ENCODE measurements at places on chromosomes 11 and 22.

DNA sequence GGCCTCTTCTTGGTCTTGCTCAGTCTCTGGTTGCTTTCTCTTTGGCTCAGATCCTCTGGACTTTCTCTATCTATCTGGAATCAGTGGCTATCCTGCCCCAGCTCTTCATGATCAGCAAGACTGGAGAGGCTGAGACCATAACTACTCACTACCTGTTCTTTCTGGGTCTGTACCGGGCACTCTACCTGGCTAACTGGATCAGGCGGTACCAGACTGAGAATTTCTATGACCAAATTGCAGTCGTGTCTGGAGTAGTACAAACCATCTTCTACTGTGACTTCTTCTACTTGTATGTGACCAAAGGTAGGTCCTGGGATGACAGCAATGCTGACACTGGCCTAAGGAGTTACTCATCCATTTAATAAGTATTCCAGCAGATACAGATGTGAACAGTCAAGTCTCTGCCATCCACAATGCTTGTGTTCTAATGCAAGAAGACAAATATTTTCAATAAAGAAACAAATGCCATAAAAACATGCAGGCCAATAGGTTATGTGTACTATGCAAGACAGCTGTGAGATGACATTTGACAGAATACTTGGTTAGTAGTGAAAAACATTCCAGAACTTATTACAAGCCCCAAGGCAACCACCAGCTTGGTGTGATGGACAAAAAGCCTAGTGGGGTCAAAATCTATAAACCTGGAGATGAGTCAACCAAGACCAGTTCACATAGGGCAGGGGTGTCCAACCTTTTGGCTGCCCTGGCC is 13.4 kb downstream of the KDELR3 start:
- no peak for DNase-seq

- DNase-seq, result no peak
Observed at GRCh38 chr22:20749453-20749852, 24.5 kb upstream of the SERPIND1 start.

DNA sequence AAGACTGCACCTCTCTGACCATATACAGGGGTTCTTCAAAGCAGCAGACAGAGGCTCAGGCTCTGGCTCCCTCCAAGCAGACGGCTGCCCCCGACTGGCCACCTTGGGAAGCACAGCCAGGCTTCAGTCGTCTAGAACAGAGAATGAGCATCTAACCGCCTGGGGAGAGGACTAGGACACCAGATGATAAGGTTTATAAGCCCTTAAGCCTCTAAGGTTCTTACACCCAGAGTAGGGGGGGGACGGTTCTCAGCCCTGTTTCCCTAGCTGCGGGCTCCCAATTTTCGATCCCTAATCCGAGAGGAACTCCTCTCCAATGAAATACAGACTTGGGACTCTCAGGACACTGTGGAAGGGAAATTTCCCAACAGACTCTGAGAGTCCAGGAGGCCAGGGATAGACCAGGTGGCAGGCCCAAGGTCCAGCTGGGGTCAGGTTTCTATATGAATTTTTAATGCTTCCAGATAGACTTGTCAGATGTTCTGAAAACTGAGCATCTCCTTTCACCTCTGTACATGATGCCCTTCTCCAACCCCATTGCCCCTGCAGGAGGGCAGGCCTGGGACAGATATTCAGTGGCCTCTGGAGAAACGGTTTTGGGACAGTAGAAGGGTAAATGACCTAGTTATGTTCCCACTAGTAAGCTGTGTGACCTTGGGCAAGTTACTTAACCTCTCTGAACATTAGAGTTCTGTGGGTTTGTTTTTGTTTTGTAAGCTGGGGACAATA is 20.2 kb downstream of the RTN4RL2 start:
- DNase-seq, result no peak

DNA sequence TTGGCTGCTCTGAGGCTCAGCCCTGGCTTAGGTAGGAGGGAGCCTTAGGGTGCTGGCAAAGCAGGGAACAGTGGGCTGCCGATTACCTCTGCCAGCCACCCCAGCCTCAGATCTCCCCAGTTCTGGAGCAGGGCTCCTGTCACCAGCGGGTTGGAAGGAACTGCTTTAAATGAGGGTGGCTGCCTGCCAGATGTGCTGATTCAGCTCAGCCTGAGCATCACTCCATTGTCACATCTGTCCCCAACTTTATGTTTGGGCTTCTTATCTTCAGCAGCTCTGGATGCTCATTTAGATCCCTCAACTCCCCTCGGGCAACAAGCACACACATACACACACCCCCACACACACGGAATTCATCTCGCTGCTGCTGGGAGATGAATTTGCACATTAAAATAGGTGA is 16.9 kb upstream of the ANKK1 start:
- DNase-seq, result peak; percentile 32

DNA sequence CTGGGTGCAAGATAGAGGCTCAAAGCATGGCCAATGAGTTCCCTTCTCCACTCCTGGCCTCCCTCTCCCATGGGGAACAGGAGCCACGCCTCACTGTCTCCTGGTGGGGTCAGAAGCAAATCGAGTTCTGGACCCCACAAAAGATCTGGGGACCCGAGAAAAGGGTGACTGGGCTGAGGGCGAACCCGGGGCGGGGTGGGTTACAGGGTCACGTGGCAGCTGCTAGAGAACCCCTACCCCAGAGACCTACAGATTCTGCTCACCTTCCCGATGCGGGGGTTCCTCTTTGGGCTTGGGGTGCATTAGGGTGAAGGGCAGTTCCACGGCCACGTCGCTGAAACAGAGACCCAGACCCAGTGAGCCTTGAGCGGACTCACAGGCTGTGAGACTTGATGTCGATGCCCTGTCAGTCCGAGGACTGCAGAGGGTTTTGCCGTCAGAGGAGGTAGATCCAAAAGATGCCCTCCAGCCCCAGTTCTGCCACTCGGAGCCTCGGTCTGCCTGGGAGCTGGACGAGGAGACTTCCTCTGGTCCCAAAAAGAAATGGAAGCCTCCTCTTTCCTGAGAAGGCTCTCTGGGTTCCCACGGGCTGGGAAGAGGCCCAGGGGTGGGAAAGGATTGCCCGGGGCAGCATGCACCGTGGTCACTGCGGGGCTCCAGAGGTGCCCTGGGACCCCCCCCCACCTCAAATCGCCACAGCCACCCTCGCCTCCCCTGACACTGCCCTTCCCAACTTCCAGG is 28.2 kb downstream of the TPBGL start:
- DNase-seq, result no peak

GRCh38 chr11:91850533-91851275 is 373.9 kb upstream of the FAT3 start:
- peak; percentile 61 for DNase-seq

DNA sequence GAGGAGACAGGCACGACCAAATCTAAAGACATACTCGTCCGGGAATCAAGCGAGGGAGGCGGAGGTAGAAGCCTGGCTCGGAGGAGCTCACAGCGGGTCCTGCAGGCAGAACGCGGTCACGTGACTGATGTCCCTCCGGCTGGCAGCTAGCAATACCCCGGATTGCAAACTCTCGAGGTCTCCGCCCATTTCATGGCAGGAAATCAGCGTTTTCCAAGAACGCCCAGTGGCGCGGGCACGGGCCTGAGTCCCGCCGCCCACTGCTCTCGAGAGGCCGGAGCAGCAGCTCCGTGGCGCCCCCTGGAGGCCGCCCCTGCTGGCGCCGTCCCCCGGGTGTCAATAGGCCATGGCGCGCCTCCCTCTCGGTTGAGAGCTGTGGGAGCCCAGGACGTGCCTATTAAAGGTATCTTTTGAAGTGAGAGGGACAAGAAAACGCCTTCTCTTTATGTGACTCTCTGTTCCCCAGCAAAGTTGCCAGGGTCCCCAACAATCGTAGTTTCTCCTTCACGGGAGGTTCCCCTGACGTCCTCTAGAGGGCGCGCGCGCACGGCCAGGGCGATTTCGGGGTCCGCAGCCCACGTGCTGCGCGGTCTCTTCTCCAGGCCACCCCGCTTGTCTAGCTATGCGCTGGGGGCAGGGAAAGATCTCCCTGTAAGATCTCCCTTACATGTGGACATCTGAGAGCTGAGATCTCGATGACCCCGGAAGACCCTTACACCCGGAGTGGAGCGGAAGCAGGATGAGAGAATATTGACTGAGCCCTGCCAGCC is 37.3 kb upstream of the RBFOX2 start:
- peak; percentile 83 for DNase-seq

DNA sequence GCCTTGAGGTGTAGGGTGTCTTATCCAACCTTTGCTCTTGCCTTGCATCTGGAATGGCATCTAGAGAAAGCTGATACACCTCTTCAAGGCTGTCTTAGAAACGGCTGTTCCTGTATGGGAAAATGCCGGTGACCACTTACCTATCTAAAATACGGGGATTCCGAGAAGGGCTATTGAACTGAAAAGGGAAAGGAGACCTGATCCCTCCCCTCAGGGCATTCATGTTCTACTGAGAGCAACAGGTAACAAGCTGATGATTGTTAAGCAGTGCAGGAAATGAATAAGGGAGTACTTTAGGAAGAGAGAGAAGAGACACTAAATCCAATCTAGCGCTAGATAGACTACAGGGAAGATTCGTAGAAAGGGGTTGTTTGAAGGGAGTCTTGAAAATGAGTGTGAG is 1388.1 kb downstream of the FAM181B start:
- no peak for DNase-seq

- DNase-seq, result peak; percentile 39
Observed at GRCh38 chr11:7321473-7322450, 70.1 kb downstream of the SYT9 start.

DNA sequence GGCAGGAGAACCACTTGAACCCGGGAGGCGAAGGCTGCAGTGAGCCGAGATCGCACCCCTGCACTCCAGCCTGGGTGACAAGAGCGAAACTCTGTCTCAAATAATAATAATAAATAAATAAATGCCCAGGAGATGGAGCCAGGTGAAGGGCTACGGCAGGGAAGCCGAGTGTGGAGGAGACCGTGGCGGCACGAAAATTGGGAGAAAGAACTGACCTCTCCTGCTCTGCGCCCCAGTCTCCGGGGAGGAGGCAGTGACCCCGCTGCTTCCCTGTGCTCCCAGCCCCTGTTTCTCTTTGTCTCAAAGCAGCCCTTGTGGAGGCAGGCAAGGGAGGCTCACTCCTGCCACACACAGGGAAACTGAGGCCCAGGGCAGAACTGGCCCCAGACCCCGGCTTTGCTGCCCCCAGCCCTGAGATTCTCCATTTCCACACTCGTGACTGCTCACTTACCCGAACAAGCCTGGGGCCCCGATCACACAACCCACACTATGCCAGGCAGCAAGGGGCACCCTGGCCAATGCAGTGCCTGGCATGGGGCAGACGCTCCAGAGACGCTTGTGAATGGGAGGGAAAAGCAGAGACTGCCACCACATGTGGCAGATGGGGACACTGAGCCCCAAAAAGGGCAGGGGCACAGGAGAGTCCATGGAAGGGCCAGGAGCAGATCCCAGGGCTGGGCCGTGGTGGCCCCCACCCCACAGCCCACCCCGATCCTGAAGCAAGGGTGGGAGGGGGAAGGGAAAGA is 80.4 kb upstream of the PRR5 start:
- no peak for DNase-seq

DNA sequence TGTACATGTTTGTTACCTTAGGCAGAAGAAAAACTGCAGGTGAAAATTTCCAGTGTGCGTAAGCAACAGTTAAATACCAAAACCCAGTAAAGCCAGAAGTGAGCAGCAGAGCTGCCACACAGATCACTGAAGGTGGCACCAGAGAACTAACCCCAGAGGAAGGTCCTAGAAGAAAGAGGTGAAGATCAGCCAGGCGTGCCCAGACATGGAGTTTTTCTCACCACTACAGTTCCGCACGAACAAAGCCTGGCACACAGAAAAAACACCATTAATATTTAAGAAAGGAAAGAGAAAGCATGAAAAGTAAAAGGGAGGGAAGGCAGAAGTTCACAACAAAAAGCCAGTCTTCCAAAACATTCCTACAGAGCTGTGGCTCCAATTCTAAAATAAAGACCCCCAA is 60.7 kb downstream of the STK33 start:
- no peak for DNase-seq

- DNase-seq, result no peak
Observed at GRCh38 chr22:38453066-38453672, 1.8 kb downstream of the KCNJ4 start.

DNA sequence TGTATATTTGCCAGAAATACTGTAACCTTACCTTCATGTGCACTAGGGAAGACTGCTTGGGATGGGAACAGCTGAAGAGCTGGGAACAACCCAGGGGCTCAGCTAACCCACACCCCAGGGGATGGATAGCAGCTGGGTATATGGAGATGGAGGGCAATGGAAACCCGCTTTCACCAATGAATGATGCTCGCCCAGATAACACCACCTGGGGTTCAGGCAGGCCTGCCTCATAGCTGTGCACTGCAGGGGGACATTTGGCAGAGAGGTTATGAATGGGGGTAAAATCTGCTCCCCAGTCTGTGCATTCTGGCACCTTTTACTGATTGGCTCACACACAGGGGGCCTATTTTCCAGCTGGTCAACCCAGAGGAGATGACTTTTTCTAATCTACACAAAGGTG is 170.7 kb downstream of the CHST1 start:
- DNase-seq, result no peak

DNA sequence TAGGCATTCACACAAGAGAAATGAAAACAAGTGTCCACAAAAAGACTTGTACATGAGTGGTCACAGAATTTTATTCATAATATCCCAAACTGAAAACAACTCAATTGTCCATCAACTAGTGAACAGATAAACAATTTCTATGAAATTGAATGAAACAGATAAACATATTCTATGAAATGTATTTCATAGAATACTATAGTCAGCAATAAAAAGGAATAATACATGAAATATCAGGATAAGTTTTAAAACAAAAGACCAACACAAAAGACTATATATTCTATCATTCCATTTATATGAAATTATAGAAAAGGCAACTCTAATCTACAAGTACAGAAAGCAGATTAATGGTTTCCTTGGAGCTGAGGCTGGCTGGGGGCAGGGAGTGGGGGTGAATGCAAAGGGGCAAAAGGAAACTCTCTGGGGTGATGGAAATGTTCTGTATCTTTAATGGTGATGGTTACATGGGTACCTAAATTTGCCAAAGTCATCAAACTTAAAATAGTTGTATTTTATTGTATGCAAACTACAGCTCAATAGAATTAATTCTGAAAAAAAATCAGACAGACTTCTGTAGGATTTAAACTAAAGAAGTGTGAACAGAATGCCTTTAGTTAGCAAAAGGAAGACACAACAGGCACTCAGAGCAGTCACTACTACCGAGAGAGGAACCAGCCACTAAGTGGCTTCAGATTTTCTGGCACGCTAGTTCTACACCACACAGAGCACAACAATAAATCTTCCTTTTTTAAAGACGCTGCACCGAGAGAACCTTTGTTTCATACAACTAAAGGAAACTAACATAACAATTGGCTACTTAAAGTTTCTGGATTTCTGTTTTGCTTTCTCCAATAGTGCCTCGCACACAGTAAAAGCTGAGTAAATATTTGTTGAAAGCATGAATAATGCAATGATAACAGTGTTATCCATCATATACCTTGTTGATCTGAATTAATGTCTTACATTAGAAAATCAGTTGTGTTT is 15.4 kb downstream of the CCDC34 start:
- DNase-seq, result no peak

DNA sequence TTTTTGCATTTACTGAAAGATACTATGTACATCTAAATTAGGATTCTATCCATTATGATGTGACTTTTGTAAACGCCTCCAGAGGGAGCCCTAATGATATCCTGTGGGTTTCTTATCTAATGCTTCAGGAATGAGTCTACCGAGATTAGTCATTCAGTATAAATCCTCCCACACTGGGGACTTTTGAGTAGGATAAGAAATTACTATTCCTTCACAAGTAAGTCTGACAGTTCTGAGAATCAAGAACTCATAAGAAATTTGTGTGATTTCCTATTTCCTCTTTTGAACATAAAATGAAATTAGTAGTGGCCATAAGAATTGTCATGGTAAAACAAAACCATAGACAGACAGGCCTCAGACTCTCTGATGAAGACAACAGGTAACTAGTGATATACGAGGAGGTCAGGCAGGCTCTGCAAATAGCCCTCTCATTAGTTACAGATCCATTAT is 10.0 kb upstream of the OR5M1 start:
- peak; percentile 57 for DNase-seq

- DNase-seq, result peak; percentile 71
Observed at GRCh38 chr11:76807206-76807875, 24.2 kb downstream of the TSKU start.

All from pons (tissue), 1 donor.